Stimulated activated CD4-positive, alpha-beta T cell treated with anti-CD3 and anti-CD28 coated beads, Interleukin-2, amount 100 ng/mL, for 4 hours (primary cell): ENCODE measurements at places on chromosomes 6 and 20.

- DNase-seq: no peak
These were observed 335.4 kb downstream of the COL12A1 start for GRCh38 chr6:74870403-74870802.

DNA sequence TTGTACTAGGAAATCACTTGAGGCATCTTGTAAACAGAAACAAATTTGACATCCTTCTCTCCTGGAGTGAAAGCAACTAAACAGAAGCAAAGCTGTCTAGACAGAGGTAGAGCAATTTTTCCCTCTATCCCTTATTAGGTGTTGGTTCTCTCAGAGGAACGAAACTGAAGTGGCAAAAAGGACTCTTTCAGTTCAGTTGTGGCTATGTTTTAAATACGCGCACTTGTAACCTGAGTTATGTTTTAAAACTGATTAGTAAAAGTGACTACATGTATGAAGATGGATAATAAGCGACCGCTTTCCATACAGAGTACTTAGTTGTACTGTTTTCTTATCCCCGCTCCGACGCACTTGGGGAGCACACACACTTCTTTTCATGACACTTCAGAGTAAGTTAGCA is 551.0 kb downstream of the PHF3 start:
- DNase-seq: no peak

DNA sequence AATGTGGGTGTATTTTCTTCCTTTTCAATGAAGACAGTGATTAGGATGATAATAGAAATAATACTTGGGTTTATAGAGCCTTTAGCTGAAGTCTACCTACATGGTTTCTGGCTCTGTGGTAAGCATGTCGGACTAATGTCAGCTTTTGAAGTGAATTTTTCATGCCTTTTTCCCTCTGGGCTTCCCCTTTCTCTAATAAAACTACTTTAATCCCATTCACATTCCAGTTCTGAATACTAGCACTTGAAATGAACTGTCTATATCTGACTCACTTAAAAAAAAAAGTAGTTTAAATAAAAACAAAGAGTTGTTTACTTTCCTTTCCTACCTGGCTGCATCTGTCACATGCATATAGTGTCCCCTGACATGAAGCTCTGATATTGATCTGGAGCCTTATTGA is 545.9 kb upstream of the FLRT3 start:
- no peak for DNase-seq

- DNase-seq: no peak
These were observed 3.7 kb downstream of the AK9 start for GRCh38 chr6:109687271-109687761.

DNA sequence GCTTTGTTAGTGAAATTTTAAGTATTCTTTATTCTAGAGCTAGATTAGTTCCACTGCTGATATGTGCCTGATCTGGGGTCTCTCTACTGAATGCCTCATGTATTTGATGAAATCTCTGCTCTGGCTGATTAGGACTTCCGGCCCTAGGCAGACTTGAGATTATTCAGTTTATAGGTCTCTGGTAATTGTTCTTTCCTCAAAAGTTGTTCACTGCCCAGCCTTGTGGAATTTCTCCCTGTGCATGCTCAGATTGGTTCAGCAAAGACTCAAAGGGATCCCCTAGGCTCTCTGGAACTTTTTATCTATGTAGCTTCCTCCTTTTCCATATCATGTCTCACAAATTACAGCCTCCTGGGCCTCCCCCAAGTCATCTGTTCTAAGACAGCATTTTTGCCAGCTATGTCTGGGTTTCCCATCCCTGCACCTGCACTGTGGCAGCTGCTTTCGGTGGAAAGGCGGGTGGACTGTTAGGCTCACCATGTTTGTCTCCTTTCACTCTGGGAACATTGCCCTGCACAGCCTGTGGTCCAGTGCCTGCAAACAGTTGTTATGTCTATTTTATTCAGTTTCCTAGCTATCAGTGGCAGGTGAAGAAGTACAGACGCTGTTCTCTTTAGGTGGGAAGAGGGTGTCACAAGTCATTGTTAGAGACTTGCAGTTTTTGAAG is 73.7 kb downstream of the RPP40 start:
- no peak for DNase-seq

DNA sequence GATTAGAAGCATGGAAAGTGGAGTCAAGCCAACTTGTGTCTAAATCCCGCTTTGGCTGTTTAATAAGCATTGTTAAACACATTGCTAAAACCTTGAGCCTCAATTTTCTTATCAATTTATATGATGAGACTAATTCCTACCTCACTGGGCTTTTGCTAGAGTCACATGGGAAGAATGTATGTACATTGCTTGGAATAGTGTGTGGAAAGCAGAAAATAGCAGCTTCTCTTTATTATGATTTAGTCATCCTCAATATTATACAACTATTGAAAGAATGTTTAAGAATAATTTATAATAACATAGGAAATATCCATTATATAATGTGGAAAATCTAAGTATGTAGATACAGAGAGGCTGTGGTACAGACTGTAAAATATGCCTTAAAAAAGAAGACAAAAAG is 313.0 kb upstream of the CDYL start:
- no peak for DNase-seq

- DNase-seq: no peak
These were observed 4.2 kb downstream of the GPR31 start for GRCh38 chr6:167153521-167153959.

- DNase-seq: no peak
These were observed 13.7 kb upstream of the SNPH start for GRCh38 chr20:1252416-1252815.

DNA sequence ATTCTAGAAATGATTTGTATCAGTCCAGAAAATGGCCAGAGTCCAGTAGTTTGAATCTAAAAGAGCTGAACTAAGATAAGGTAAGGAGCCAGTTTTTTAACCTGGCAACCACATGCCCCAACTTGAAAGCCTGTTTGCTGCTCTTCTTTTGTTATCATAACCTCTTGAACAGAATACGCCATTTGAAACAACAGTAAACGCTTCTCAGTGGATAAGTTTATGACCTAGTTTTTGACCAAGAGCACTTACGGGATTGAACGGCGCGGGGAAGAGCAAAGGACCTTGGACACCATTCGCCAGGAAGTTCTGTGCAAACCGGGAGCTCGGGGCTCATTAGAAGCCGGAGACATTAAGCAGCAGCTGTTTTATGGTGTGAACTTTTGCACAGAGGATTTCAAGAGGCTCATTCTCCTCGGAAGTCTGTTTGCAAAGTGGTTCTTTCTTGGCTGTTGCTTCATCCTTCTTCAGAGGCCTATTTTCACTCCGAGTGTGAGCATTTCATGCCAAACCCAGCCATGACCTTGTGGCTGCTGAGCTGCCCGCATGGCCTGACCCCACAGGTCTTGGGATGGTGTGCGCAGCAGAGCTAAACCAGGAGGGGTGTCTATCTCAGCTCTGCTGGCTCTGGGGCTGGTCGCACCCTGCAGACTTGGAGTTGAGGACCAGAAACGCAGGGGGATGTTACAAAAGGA is 215.1 kb downstream of the SOX4 start:
- DNase-seq: no peak

DNA sequence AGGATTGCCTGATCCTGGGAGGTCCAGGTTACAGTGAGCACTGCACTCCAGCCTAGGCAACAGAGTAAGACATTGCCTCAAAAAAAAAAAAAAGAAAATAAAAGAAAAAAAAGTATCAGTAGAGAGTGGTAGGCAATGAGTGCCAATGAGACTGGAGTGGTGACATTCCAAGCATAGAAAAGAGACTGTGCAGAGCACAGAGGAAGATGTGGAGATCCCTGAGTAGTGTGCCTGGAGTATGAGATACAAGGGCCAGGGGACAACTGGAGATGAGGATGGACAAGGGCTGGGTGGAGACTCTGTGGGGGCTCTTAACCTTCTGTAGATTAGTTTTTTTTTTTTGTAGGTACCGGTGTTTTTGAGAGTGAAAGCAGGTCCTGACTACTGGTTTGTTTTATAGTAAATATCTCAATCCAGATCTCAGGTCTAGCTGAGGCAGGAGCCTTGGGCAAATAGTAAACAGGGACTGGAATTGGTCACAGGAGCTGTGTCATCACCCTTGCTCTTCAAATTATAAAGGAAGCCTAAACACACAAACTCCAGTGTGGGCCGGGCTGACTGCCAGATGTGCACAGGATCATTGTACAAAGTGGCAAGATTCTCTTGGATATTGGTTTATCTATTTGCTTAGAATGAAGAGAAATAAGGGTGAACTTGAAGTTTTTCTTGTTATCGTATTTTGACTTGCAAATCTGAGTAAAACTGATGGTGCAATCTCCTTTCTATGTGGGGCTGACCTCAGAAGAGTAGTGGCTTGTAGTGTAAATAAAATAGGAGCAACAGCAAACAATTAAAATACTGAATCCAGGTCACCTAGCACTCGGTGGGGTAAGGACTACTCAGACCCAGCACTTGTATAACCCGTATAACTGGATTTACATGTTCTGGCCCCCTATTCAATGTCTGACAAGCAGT is 144.9 kb downstream of the SOX4 start:
- no peak for DNase-seq

- DNase-seq: no peak
These were observed 26.8 kb downstream of the SLC17A9 start for GRCh38 chr20:62979310-62979709.

DNA sequence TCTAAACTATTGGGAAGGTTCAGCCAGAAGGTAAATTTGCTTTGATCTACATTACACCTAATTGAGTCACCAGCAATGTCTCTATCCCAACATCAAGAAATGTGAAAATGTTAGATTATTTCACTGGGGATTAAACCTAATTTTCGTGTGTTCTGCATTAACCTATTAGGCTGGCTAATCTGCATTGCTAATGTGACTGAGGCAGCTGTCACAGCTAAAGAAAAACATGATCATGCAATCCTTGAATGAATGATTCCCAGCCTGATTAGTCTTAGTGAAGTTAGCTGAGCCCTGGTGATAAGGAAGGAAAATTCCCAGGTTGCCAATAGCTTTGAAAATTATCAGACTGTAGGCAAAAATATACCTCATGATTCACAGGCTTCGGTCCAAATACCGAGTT is 135.3 kb downstream of the LINC00237 start:
- no peak for DNase-seq

- no peak for DNase-seq
These were observed 83.3 kb downstream of the SPTLC3 start for GRCh38 chr20:13092111-13092510.

- DNase-seq: no peak
These were observed 6.6 kb upstream of the TP53RK start for GRCh38 chr20:46695892-46696291.

GRCh38 chr20:5977223-5977622 is 26.8 kb downstream of the MCM8 start:
- DNase-seq: no peak

DNA sequence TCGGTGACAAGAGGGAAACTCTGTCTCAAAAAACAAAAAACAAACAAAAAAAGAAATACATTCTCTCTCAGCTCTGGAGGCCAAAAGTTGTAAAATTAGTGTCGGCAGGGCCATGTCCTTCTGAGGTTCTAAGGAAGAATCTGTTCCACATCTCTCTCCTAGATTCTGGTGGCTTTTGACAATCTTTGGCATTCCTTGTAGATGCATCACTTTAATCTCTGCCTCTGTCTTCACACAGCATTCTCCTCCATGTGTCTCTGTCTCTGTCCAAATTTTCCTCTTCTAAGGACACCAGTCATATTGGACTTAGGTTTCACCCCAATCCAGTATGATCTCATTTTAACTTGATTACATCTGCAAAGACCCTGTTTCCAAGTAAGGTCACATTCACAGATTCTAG is 9.1 kb downstream of the PPP2R5D start:
- DNase-seq: no peak

DNA sequence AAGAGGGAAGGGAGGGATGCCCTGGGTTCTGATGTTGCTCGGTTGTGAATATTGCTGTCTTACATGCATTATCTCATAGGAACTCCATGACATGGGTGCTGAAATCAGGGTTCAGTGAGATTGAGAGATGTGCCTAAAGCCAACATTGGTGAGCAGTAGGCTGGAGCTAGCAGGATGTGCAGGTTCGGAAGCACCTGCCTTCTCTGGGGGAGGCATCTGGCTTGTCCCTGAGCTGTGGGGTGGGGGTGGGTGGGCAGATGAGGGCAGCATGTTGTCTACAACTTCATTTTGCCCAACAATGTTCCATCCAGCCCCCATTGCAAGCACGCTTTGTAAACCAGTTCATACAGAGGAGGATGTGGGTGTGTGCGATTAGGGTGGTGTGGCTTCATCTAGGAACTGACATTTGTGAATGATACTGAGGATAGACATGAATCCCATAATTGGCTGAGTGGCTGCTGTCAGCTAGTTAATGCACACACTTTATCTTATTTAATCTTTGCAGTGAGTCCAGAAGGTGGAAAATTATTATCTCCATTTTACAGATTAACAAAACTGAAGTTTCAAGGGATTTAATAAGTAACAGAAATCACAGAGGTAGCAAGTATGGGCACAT is 119.4 kb downstream of the SYNDIG1 start:
- DNase-seq: no peak

DNA sequence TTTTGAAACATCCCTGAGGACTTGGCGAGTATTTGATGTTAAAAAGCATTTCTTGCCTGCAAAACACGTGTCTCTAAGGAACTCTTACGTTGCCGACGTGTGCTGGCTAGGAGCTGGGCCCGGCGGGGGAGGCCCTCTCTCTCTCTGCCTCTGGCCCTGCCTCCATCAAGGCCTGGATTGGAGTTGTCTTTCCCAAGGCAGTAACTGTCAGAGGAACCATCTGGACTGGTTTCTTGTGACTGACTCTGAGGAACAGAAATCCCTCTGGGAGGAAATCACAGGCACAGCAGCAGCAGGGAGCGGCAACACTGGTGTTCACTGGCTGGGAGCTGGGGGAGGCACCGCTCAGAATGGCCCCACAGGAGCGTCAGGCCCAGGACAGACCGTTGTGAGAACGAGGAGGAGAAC is 244.2 kb downstream of the NRN1 start:
- no peak for DNase-seq

- no peak for DNase-seq
These were observed 192.6 kb upstream of the VGLL2 start for GRCh38 chr6:117072781-117073180.

DNA sequence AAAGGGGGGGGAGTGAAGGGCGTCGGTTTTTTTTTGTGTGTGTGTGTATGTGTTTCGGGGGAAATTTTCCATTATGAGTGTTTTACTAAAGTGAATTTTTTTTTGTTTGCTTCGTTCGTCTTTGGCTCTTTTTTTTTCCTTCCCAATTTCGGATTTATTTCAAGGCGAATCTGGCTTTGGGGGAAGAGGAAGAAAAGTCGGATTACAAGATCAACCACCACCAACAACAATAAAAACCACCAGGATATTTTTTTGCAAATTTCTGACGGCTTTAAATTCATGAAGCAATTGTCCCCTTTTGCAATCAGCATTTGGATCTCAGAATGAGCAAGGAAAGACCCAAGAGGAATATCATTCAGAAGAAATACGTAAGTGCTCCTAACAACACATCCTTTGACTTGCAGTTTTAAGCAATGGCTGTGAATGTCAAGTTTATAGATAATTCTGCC is 372 bp downstream of the JARID2 start:
- DNase-seq: no peak

- DNase-seq: peak; percentile 76
These were observed 9.7 kb downstream of the TRIM31 start for GRCh38 chr6:30102970-30103871.
